ENCODE measurements at places on chromosomes 16 and 17. TPM values are rescaled to one million over a fixed set of nuclear protein-coding genes. Genes with fewer than 3 reads are reported as not detected.

The ARMC7 gene
- 2.9 TPM for polyA plus RNA-seq

The C16orf46 gene
- 0.94 TPM for polyA plus RNA-seq

The KRTAP1-1 gene
- polyA plus RNA-seq, result not detected

The VASN gene
- polyA plus RNA-seq, result 33.9 TPM

The MYOCD gene
- 0.64 TPM for polyA plus RNA-seq

The SLC6A2 gene
- 0.18 TPM for polyA plus RNA-seq

The MT1A gene
- 2,112 TPM for polyA plus RNA-seq

The KRTAP4-3 gene
- polyA plus RNA-seq, result not detected

The TMEM235 gene
- polyA plus RNA-seq, result 0.06 TPM

The CDK5R1 gene
- polyA plus RNA-seq, result 0.86 TPM

The BICDL2 gene
- polyA plus RNA-seq, result 0.45 TPM

The ANKRD13B gene
- polyA plus RNA-seq, result 7.9 TPM

The CES3 gene
- 0.22 TPM for polyA plus RNA-seq

The ABCC12 gene
- polyA plus RNA-seq, result not detected

The CACNG5 gene
- not detected for polyA plus RNA-seq

The TEKT1 gene
- not detected for polyA plus RNA-seq

The CCL4L2 gene
- not detected for polyA plus RNA-seq

The GUCY2D gene
- 0.11 TPM for polyA plus RNA-seq

The ALOX15B gene
- polyA plus RNA-seq, result 0.71 TPM

The B4GALNT2 gene
- not detected for polyA plus RNA-seq

The KRT32 gene
- polyA plus RNA-seq, result 0.03 TPM

The KRTAP4-5 gene
- not detected for polyA plus RNA-seq

The CCL17 gene
- polyA plus RNA-seq, result not detected

The KRT33B gene
- not detected for polyA plus RNA-seq

The ASPA gene
- polyA plus RNA-seq, result 4.7 TPM

The TNFSF12 gene
- polyA plus RNA-seq, result 49.9 TPM

The CBX4 gene
- polyA plus RNA-seq, result 6.3 TPM

The TBCD gene
- polyA plus RNA-seq, result 65.1 TPM

The SRCAP gene
- polyA plus RNA-seq, result 16.8 TPM

The NME2 gene
- 841 TPM for polyA plus RNA-seq

The NPIPB9 gene
- not detected for polyA plus RNA-seq

The SLC38A8 gene
- polyA plus RNA-seq, result 1.2 TPM

The KRTAP3-2 gene
- not detected for polyA plus RNA-seq

The GP1BA gene
- polyA plus RNA-seq, result 0.05 TPM

The CLDN6 gene
- 0.86 TPM for polyA plus RNA-seq

The PABPN1L gene
- 0.07 TPM for polyA plus RNA-seq

The CCL8 gene
- 7.2 TPM for polyA plus RNA-seq

The KREMEN2 gene
- polyA plus RNA-seq, result not detected

The CKLF gene
- polyA plus RNA-seq, result 18.7 TPM

The SLC5A11 gene
- not detected for polyA plus RNA-seq

The CORO1A gene
- 73.1 TPM for polyA plus RNA-seq

The FOXC2 gene
- 0.08 TPM for polyA plus RNA-seq
